Activated T-helper 1 cell treated with anti-CD3 and anti-CD28 coated beads, Interleukin-2, amount 50 U/mL, for 16 hours (primary cell): ENCODE measurements at places on chromosomes 1 and 21.

GRCh38 chr1:22132517-22133235 is 10.2 kb downstream of the WNT4 start:
- DNase-seq, result no peak

DNA sequence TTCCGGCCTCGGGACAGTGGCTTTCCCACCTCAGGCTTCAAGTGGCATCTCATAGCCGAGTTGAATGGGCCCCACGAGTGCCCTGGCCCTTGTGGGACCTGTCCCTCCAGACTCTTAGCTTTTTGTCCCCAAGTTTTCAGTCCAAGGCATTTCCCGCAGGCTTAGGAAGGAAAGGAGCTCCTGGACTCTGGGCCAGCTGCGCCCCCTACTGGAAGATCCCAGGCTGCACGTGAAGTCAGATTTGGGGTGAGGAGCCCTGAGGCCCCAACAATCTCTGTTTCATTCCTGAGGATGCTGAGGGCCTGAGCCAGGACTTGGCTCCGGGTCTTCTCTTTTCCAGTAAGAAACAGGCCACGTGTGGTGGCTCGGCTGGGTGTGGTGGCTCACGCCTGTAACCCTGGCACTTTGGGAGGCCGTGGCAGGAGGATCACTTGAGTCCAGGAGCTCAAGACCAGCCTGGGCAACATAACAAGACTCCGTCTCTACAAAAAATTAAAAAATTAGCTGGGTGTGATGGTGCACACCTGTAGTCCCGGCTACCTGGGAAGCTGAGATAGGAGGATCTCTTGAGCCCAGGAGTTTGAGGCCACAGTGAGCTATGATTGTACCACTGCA is 67.4 kb downstream of the ARHGEF10L start:
- DNase-seq, result no peak

GRCh38 chr1:22239378-22239777 is 96.5 kb upstream of the WNT4 start:
- DNase-seq, result no peak

- no peak for DNase-seq
These were observed 67.3 kb upstream of the COX20 start for GRCh38 chr1:244768186-244768585.

GRCh38 chr1:201074018-201074417 is 38.2 kb downstream of the CACNA1S start:
- DNase-seq, result no peak

GRCh38 chr1:182142621-182143020 is 81.1 kb upstream of the ZNF648 start:
- no peak for DNase-seq

DNA sequence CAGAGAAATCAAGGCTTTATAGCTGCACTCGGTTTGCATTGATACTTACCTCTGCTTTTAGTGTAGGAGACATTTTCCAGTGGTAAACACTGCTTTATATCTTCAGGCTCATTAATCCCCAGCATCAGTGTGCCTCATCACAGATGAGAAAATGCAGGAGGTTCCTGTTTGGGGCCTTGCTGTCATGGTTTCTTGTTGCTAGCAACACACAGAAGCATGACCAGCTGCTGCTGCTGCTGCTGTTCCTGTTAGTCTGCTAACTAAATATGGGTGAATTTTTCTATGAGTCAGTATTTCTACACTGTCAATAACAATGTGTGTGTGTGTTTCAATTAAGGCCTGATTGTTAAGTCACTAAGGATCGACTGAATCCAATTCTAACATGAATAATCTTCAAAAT is 85.8 kb upstream of the RGS1 start:
- no peak for DNase-seq

DNA sequence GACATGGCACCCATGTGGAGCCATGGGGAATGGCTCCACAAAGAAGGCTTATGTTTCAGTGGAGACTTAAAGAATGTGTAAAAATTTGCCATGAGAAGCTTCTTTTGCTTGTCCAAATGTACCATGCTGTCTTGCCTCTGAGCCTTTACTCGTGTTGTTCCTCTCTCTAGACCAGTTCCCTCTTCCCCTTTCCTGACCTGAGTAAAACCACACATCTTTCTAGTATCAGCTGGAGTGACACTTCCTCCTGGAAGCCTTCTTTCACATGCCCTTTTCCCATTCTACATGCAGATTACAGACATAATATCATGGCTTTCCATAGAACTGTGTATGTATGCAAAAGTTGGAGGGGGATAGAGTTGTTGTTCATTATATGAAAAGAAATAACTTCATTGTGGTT is 13.6 kb upstream of the GPX7 start:
- DNase-seq, result no peak

GRCh38 chr1:222095606-222096475 is 354.0 kb upstream of the DUSP10 start:
- DNase-seq, result peak; percentile 18
